ENCODE measurements at places on chromosomes 3 and 15.

DNA sequence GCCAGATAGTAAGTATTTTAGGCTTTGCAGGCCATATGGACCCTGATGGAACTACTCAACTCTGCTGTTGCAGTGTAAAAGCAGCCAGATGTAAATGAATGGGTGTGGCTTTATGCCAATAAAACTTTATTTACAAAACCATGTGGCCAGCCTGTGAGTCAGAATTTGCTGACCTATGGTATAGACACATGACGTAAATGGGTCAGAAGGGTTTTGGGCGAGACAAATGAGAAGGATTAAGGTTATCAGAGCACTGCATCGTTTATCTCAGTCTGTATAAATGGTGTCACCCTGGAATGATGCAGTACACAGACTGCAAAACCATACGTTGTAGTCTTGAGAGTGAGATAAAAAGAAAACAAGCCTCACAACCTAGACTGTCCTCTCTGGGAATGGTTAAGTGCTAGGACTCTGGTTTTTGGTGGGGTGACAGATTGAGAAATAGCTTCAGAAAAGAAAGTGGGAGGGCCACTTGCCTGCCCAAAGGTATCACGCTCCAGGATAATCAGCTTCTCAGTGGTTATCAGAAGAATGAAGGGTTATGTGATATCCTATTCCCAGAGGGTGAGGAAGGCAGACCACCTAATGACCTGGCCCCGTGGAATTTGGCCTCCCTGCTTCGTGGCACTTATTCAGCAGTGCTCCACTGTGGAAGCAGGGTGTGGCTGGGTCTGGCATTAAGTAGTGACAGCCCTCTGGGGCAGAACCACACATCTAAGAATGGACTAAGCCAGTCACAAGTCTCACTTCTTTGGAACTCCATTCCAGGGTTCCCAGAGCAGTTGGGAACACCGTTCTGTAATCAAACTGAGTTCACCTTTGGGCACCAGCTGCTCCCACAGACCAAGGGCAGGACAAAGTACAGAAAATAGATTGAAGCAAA, 46.1 kb downstream of the ABHD5 start:
- DNase-seq: no peak

DNA sequence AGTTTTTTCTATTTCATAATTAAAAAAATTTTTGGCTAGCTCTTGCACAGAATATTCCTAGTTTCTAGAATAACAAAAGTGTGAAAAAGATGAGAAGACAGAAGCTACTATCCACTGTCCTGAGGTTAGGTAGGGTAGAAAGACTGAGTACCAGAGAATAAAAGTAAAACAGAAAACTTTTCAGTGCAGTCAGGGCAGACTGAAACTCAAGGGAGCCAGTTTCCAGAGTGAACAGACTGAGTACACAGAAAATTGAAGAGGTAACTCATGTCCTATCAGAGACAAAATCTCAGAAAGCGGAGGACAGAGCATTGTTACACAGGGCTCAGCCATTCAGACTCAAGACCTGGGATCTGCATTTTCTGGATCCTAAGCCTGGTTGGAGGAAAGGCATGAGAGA, 8.8 kb upstream of the FBXO40 start:
- DNase-seq: no peak

GRCh38 chr3:73592154-73593144, 32.3 kb downstream of the PDZRN3 start:
- no peak for DNase-seq

DNA sequence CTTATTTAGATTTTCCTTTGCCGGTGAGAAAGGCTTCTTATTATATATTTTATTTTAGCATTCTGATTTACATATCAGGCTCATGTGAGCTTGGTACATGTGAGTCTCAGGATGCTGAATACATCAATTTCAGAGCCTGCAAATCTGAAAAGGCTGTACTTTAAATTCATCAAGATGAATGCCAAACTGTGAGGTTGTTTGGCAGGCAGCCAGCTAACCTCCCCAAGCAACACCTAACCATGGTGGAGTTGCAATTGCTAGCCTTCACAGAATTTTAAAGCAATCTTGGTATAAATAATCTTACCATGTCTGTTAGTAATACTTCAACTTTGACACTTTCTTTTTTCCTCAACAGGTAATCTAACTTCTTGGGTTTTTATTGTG, 252.5 kb downstream of the CDIN1 start:
- DNase-seq: no peak

GRCh38 chr15:89198934-89199333, 22.4 kb downstream of the RLBP1 start:
- DNase-seq: no peak

GRCh38 chr15:27201425-27201824, 230.4 kb downstream of the GABRG3 start:
- no peak for DNase-seq

DNA sequence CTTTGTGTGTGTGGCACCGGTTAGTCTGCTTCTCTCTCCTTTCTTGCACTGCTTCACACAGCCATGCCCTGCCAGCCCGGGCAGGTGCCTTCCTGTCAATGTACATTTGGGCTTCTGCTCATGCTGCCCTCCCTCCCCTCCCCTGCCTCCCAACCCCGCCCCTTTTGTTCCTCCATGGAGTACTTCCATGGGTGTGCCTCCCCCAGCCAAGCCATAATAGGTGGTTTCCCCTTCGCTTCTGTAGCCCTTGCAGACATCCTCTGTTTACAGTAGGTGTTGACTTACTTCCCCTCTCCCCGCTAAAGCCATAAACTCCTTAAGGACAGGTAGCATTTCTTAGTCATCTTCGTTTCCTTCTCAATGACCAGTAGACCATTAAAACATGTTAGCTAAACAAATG, 31.8 kb upstream of the CRTC3 start:
- no peak for DNase-seq

GRCh38 chr3:32945136-32945535, 6.3 kb upstream of the CCR4 start:
- no peak for DNase-seq

DNA sequence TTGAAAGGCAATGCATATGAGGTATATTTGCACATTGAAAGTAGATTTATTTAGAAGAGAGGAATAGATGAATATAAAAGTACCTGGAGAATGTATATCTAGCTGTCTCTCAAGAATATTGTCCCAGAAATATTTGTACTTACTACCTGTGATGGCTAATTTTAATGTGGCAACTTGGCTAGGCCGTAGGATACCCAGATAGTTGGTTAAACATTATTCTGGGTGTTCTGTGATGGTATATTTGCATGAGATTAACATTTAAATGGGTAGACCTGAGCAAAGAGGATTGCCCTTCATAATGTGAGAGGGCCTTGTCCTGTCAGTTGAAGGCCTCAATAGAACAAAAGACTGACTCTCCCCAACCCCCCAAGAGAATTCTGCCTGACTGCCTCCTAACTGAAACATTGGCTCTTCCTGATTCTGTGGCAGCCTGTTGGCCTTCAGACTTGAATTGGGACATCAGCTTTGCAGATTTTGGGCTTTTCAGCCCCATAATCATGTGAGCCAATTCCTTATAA, 69.4 kb upstream of the FILIP1L start:
- DNase-seq: no peak

DNA sequence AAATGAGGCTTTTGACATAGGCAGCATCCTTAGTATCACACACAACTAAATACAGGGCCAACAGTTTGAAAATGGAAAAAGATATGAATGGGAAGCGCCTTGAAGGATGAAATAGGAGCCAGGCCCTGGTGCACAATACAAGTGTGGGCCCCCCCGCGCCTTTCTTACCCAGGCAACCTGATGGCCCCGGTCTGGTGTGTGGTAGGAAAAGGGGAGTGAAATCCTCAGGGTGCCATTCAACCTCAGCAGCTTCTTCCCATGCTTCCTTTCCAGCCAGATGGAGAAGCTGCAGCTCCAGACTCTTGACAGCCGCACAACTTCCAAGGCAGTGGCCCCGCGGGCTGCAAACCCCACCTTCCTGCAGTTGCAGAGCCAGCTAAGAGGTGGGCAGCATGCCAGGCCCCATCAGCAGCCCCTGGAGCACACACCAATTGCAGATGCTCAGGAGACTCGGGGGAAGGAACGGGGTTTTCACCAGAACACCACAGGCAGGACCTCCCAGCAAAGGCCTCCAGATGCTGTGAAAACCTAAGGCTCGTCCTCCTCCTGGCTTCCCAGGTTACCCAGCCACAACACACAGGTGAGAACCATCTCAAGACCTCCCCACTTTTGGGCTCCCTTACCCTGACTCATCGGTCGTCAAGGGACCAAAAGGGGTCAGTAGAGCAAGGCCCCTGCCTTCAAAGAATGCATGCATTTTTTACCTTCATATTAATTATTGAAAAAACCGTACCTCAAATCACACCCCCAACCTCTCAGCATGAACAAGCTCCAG, 101.6 kb downstream of the CPN2 start:
- no peak for DNase-seq

DNA sequence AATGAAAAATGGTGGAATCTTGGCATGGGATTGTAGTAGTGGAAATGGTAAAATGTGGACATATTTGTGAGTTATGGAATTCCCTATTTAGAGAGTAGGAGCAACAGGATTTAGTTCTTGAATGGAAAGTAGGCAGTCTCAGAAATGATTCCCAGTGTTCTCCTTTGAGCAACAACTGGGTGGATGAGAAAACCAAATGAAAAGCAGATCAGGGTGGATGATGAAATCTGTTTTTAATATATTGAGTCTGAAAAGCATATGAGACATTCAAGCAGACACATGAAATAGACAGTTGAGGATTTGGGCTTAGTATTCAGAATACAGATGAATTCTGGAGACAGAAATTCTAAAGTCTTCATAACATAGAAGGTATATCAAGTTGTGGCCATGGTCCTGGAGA, 451.3 kb downstream of the LPP start:
- no peak for DNase-seq

DNA sequence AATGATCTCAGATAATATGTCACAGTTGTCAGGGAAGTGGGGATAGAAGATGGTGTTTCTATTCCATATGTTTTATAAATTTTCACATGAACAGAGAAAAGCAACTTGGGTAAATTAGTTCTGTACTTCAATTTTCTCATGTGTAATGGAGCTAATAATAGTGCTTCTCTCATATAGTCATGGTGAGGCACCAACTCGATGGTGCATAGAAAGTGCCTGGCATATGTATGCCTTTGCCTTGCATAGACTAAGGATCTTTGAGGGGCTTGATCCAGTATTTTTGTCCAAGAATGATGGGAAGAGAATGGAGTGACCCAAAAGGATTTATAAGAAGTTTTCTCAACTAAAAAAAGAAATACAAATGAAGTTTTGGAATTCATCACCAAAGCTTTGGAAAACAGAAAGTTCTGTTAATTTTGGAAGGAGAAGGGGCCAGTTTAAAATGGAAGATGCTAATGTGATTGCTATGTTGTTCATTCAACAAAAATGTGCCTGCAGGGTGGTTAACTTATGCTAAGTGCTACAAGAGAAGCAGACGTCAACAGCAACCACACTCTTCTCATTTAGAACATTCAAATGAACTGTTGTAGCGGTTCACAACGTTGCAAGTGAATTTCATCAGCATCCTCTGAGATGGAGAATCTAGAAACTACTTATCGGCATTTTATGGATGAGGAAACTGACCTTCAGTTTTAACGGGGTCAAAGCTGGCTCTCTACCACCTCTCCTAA, 86.1 kb downstream of the RTP4 start:
- no peak for DNase-seq

- no peak for DNase-seq
Observed at GRCh38 chr15:72372361-72372760, 3.5 kb downstream of the HEXA start.

- DNase-seq: no peak
Observed at GRCh38 chr3:126445506-126445905, 30.2 kb downstream of the ZXDC start.

GRCh38 chr3:172606021-172606420, 82.8 kb upstream of the TNFSF10 start:
- DNase-seq: no peak

DNA sequence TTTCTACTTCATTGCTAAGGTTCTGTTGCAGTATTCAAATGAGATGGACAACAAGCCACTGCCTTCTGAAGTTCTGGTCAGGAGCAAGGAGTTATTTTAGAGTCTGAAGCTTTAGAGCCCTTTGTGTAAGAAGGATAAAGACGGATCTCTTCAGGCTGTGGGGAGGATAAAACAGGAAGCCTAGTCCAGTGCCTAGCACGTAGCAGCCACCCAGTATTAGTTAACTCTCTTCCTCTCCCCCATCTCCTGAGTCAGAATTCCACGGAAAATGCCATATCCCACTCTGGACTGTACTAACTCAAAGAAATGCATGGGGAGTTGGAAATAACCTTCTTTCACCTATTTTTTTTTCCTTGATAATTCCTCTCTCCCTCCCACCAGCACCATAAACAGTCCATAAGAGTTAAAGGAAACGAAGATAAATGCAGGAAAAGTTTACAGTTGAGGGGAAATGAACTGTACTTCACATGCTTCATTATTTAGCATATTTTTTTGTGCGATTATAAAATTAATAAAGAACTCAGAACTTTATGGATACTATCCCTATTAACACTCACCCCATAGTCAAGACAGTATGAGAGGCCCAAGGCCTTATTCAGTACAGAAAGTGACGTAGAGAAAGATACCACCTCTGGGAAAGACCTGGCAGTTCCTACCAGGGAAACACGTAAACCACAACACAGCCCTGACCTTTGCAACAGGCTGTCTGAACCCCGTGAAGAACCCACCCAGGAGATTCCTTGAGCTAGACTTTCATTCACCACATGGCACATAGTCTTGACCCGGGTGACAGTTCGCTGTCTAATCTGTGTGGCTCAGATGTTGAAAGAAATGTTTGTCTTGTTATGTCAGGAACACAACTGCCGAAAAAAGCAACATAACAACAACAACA, 9.2 kb downstream of the IGF2BP2 start:
- no peak for DNase-seq

DNA sequence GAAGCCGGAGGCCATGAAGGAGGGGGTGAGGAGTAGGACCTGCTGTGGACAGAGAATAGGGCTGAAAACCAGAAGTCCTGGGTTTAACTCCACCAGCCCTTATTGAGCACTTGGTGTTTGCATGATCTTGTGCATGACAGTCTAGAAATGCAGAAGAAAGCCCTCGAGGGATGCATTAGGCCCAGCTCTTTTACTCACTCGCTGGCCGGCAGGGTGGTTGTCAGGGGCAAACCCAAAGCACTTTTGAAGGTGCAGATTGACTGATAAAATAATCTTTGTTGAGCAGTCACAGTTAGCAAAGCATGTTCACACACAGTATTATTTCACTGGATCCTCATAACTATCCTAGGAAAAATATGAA, 55.3 kb downstream of the CORO2B start:
- no peak for DNase-seq

GRCh38 chr3:50674349-50675178, at the start of gene DOCK3:
TSS of gene DOCK3 (plus strand) at chr3:50674927. CDS start at chr3:50675264, 337 bp downstream.
- DNase-seq: peak; percentile 74

GRCh38 chr3:39519554-39520288, 52.2 kb downstream of the MOBP start:
- no peak for DNase-seq

- peak; percentile 53 for DNase-seq
Observed at GRCh38 chr15:73873889-73874511, 636 bp downstream of the TBC1D21 start.

DNA sequence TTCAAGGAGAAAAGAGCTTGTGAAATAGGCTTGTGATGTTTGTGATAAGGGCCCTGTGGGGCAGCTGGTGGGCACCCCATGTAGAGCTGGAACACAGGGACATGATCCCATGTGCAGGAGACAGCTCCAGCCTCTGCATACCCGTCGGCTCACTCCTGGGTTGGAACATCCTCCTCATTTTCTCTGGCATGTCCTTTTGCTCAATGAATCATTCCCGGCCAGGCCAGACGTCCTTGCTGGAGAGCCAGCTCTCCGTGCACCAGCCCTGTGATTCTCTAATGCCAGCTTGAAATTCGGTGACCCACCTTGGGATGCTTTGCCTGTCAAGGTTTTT, 77.3 kb downstream of the SMAD3 start:
- DNase-seq: no peak
